Dermis microvascular lymphatic vessel endothelial cell (primary cell): ENCODE measurements at places on chromosomes 5 and 9.

DNA sequence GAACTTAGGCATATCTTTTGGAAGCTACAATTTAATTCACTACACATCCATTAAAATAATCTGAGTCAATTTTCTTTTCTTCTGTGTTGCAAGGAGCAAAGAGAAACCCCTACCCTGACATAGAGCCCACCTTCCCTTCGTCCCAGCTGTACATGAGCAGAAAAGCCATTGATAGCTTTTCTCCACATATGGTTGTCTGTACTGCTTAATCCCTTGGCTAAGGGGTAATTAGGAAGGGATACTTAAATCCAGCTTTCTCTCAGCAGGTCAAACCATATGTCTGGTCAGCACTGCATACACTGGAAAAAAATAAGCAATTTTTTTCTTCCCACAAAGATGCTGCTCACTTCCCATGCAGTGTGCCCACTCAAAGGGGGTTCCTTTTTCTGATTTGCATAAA is 94.7 kb upstream of the RAD23B start:
- DNase-seq = no peak

DNA sequence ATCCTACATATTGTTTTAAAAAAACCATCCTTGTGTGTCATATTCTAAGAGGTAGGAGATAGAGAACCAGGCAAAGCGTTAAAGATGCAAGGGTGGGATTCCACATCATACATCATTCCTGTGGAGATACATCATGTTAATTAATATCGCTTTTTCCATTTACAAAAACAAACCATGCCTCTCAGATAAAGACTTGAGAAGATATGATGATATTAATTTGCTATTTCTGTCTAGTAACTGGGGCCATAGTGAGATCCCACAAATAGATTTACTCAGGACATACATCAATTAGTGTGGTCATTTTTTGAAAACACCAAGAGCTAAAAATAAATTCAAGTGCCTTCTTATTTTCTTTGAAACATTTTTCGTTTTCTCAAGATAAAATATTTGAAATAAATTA is 165.4 kb upstream of the TARS1 start:
- DNase-seq = no peak

DNA sequence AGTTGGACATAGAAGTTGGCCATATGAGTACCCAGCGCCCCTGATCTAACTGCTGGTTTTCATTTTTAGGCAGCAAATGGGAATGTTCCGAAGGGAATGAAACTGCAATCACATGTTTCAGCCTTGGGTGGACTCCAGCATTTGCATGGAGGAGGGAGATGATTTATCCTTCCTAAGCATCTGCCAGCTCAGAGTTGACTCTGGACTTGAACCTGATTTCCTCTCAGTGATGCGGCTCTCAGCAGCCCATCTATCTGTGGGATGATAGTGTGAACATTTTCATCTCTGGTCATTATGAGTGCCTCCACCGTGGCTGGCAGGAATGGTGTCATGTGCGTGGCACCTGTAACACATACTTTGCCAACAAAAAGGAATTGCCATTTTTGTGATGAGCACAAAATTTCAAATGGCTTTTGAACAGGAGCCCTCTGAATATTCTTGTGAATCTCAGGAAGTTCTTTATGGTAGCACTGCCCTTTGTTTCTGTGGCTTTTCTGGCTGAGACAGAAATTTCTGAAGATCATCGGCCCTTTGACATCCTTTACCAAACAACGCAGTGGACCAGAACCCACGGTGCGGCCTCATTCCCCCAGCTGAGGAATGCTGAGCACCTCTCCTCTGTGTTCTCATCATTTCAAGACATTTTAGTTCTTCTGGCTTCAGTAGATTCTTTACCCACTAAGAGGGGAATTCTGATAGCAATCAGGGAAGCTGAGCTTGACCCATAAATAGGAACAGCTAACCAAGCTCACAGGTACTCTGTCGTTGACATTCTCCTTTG is 28.5 kb downstream of the FUBP3 start:
- peak; percentile 33 for DNase-seq

DNA sequence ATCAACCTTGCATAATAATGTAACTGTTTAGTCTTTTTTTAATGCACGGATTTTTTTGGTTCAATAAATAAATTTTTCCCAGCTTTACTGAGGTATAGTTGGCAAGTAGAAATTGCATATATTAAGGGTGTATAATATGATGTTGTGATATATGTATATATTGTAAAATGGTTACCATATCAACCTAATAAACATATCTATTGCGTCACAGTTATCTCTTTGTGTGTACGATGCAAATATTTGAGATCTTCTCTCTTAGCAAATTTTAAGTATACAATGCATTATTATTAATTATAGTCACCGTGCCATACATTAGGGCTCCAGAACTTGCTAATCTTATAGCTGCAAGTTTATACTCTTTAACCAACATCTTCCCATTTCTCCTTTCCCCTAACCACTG is 57.2 kb upstream of the TMEM161B start:
- no peak for DNase-seq

- no peak for DNase-seq
Measured at GRCh38 chr9:15711931-15712330, 159.1 kb downstream of the CCDC171 start.

GRCh38 chr5:129392681-129393080 is 67.4 kb upstream of the ADAMTS19 start:
- DNase-seq = no peak

DNA sequence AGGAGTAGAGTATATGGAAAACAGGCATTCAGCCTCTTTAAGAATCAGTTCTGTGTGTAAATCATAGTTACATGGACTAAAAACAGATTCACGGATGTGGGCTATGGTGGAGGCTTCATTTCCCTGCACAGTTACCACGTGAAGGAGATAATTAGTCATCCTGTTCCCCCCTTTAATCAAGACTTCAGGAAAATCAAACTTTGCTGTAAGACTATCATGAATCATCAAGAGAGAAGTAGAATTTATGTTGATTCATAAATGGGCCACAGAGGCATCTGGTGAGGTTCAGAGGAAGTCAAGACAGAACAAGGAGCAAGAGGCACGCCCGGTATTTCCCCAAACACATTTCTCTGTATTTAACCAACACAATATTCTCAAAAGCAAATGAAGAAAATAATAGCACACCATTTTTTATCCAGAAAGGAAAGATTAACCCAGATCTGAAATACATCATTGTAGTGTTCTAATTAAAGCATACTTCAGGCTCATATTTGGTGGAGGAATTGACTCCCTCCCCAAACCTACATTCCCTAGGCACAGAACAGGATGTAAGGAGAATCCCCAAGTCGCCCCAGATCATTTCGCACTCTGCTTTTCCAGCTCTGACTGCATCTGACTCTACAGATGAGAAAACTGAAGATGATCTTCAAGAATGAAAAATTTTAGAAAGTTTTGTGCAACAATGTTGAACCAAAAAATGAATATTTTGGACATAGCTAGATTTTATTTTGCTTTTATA is 175.8 kb upstream of the GAS1 start:
- no peak for DNase-seq

GRCh38 chr5:112013660-112014059 is 256.7 kb upstream of the NREP start:
- DNase-seq = no peak

DNA sequence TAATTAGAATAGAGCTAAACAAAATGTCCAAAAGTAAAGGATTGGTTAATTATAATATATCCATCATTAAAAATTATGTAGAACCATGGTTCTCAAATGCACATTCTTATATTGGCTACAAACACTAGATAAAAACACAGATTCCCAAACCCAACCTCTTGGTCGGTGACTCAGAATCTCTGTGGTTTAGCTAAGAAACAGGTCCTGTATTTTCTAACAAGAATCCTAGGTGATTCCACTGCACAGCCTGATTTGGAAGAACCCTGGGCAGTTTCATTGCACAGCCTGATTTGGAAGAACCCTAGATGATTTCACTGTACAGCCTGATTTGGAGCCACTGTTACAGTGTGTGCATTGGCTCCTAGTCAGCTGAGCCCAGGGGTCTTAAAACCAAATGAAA is 67.9 kb downstream of the KIAA1958 start:
- DNase-seq = no peak

- DNase-seq = peak; percentile 92
Measured at GRCh38 chr9:124658165-124659017, 112.7 kb downstream of the NR6A1 start.

DNA sequence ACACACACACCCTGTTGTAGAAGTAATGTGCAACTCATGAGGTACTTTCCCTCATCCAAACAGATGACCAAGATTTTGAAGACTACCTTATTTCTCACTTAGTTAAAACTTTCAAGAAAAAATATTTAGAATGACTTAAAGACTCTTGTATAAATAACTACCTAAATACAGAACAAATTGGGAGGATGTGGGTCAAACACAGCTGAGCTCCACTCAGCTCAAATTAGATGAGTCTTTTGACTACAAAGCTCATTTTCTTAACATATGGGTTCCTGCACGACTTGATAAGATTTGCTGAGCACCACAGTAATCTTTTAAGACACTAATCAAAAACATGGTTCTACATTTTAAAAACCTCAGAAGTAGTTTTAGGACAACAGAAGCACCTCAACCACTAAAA is 8.9 kb downstream of the MTX3 start:
- no peak for DNase-seq

- no peak for DNase-seq
Measured at GRCh38 chr5:10611290-10611689, 47.4 kb downstream of the ANKRD33B start.

- DNase-seq = no peak
Measured at GRCh38 chr5:38045446-38045845, 205.6 kb upstream of the GDNF start.

- DNase-seq = no peak
Measured at GRCh38 chr9:88773627-88774244, 217.5 kb upstream of the S1PR3 start.

DNA sequence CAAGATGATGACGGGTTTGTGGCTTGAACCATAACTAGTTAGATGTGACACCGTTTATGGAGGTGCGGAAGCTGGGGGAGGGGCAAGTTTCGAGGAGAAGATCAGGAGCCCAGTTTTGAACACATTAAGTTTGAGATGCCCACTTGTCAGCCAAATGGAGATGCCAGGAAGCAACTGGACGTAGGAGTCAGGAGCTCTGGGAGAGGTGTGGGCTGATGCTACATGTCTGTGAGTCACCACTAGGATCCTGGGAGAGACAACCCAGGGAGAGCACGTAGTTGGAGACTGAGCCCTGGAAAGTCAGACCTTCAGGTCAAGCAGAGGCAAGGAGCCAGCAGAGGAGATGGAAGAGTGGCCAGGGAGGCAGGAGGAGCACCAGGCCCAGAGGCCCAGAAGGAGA is 48.8 kb upstream of the SLC25A51 start:
- no peak for DNase-seq

DNA sequence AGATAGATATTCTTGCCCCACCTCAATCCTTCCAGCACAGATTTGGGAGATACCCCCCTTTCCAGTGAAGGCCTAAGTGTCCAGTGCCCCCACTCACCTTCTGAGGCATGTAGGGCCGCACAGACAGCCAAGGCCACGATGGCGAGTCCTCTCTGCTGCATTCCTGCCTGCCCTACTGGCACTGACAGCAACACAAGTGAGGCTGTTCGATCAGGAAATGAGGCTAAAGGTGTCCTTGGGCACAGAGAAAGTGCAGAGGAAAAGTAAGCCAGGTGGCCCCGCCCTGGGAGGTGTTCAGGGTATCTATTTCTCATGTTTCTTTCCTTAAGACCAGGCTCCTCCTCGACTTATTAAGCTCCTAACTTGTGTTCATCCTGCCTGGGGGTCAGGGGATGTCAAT is at the start of gene CCL28:
CCL28 (minus strand) TSS at position 236 of the 400 bp plus-strand sequence; CDS start at position 161, 75 bp downstream.
- DNase-seq = no peak

DNA sequence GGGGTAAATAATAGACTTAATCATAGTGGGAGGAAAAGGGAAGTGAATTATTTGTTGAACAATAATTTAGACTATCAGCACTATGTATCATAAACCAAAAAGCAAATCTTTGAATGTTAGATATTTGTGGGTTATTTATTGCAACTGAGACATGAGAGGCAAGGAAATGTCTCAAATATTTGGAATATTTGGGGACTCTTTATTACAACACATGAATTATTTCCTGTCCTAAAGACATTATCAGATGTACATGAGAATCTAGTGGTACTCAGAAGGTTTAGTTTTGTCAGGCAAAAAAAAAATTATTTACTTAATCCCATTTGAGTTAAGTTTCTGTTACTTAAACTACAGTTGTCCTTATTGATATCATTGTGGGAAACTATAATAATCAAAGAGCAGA is 91.1 kb downstream of the TLR4 start:
- DNase-seq = no peak

GRCh38 chr5:145856285-145856818 is 16.5 kb downstream of the GRXCR2 start:
- peak; percentile 51 for DNase-seq

- DNase-seq = no peak
Measured at GRCh38 chr5:87231037-87231808, 36.5 kb upstream of the RASA1 start.

GRCh38 chr5:154486427-154486866 is 8.4 kb upstream of the HAND1 start:
- DNase-seq = no peak

- no peak for DNase-seq
Measured at GRCh38 chr5:159698322-159698721, 218.0 kb upstream of the ADRA1B start.

DNA sequence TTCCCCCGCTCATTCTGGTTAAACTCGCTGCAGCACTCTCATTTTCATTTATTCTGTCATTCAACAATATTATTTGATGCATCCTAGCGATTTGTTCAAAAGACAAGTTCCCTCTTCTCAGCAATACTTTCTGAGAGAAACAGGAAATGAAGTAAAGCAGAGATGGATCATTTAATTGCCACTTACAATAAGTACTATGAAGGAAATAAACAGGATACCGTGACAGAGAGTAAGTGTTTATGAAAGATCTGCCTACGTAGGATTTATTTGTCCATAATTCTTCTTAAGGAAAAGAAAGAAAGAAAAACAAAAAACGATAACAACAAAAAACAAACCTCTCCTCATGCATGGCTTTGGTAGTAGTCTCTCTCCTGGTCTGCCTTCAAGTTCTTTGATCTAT is 406.8 kb upstream of the ZNF608 start:
- peak; percentile 45 for DNase-seq

GRCh38 chr9:94084314-94084713 is at the start of gene PTPDC1:
PTPDC1 (plus strand) TSS chr9:94084464; CDS start chr9:94084531, 67 bp downstream.
- peak; percentile 11 for DNase-seq

DNA sequence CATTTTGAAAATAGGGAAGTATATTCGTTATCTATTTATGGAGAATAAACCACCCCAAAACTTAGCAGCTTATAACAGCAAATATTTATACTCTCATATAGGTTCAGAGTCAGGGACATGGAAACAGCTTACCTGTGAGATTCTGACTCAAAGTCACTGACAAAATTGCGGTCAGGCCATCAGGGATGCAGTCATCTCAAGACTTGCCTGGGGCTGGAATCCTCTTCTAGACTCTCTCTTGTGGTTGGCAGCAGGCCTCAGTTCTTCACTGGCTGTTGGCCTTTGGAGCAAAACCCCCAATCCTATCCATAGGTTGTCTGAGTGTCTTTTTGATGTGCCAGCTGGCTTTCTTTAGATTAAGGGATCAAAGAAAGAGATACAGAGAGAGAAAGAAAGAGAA is 275.6 kb downstream of the SEC61B start:
- no peak for DNase-seq

DNA sequence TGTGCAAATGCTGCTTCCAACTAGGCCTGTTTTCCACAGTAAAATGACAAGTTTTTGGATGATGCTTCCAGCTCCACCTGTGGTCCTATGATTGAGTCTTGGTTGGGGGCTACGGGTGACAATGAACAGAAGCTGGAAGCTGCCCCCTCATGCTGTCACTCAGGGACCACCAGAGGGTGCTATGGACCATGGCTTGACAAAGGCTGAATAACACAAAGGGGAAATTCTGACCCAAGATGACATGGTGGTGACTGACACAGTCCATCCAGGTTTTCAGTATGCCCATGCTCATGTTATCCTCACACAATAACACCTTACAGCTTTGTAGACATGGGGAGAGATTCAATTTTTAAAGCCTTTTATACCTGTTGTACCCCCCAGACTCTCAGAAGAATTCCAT is 23.9 kb upstream of the SAP30L start:
- DNase-seq = peak; percentile 20
